Progenitor cell of endocrine pancreas (in vitro differentiated cells): ENCODE measurements at places on chromosomes 3 and 15.

- DNase-seq = no peak
These were observed 61.2 kb downstream of the SENP2 start for GRCh38 chr3:185647134-185647879.

- DNase-seq = no peak
These were observed 745.5 kb downstream of the NR2F2 start for GRCh38 chr15:97076011-97076410.

DNA sequence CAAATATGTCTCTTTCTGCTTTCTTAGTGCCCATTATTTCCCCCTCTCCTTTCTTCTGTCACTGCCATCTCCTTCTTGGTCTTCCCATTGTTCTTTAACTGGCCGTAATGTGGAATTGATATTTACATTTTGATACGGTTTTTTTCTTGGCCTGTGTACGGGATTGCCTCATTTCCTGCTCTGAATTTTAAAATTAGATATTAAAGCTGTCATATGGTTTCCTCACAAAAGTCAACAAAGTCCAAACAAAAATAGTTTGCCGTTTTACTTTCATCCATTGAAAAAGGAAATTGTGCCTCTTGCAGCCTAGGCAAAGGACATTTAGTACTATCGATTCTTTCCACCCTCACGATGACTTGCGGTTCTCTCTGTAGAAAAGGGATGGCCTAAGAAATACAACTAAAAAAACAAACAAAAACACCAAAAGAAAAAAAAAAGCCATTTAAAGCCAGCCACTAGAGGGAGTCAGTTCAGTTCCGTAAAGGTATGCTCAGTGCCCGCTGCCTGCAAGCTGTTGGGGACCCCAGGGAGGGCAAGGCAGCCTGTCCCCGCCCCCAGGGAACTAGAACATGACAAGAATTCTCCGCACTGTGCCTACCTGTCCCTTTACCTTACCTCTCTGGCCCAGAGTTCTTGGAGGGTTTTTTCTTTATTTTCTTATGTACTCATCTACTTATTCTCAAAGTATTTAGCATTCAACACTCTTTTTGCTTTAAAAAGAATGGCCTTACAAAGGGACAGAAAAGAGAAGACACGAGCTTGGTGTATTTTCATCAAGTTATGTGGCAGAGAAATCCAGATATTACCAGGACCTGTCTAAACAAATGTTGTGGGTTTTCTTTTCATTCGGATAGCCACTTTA, 30.0 kb upstream of the NR2E3 start:
- DNase-seq = no peak

- no peak for DNase-seq
These were observed 183.2 kb upstream of the IL12A start for GRCh38 chr3:159805411-159805772.

DNA sequence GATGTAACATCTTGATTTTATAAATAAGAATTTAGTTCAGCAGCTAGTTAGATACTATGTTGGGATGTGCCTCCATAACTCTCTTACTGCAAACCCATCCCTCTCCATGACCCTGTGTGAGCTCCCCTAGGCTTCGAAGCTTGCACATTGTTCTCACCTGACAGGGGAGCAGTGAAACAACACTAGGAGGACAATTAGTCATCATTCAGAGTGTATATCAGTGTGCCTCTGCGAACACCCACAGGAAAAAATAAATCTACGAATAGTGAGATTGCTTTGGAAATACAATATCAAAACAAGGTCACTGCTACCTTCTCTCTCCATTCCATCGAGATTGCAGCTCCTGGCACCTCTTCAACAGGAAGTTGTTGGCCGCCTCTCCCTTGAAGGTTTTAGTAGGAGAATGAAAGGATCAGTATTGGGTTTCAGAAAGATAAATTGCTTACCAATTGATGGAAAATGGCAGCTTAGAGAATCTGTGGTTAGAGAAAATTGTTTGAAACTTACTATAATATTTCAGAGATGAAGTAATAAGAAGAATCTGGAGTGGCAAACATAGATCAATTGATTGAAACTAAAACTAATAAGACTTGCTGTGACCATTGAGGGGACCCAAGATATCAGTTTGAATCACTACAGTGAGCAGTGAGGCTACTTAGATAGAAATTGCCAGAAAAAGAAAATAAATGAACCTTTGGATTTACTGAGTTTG, 103.2 kb downstream of the CHL1 start:
- no peak for DNase-seq

GRCh38 chr15:90349072-90349471, 3.0 kb upstream of the ZNF774 start:
- DNase-seq = no peak
